Renal cortical epithelial cell (primary cell): ENCODE measurements at places on chromosomes 4 and X. TPM values are rescaled to one million over a fixed set of nuclear protein-coding genes. Genes with fewer than 3 reads are reported as not detected.

Gene GPR82
- total RNA-seq, result not detected in 2 replicates

- no peak for DNase-seq
Measured at GRCh38 chr4:27121830-27122229, 261.2 kb downstream of the STIM2 start.

GRCh38 chrX:19670854-19671620, 155.7 kb upstream of the MAP3K15 start:
- peak; percentile 84 for DNase-seq

DNA sequence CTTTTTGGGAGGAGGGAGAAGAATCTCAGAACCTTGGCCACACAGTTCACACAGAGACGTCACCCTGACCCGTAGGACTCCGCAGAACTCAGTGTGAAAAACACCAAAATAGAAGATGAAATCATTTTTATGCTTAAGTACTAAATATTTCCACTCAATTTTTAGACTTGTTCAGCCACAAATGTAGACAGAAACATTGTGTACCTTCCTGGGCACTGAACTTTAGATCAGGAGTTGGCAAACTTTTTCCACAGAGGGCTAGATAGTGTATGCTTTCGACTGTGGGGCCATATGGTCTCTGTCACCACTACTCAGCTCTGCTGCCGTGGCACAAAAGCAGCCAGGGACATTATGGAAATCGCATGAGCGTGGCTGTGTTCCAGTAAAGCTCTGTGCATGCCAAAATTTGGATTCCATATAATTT, 61.8 kb upstream of the STOX2 start:
- DNase-seq, result no peak

DNA sequence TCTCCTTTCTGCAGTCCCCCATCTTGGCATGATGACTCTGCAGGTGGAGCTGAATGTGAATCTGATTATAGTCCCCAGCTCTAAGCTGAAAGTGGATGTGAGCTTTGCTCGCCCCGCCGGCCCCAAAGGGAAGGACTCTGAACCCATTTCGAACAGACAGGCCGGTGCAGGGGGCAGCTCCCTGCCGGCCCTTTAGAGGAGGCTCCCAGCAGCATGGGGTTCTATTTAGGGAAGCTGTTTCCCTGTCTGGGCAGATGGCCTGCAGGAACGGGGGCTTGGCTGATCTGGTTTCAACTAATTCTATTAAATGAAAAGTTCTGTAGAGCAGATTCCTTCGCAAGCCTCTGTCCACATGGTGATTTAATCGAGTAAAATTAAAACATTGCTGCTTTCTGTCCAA, 104.8 kb upstream of the MSX1 start:
- DNase-seq, result no peak
